ENCODE measurements at places on chromosomes 11 and 22.

- DNase-seq, result peak; percentile 71
Observed at GRCh38 chr11:66728038-66728692, 851 bp downstream of the SPTBN2 start.

GRCh38 chr11:119316016-119316728 lies 758 bp downstream of the MCAM start:
- DNase-seq, result peak; percentile 82

GRCh38 chr11:69193629-69194028 lies 37.9 kb downstream of the SMIM38 start:
- DNase-seq, result no peak

DNA sequence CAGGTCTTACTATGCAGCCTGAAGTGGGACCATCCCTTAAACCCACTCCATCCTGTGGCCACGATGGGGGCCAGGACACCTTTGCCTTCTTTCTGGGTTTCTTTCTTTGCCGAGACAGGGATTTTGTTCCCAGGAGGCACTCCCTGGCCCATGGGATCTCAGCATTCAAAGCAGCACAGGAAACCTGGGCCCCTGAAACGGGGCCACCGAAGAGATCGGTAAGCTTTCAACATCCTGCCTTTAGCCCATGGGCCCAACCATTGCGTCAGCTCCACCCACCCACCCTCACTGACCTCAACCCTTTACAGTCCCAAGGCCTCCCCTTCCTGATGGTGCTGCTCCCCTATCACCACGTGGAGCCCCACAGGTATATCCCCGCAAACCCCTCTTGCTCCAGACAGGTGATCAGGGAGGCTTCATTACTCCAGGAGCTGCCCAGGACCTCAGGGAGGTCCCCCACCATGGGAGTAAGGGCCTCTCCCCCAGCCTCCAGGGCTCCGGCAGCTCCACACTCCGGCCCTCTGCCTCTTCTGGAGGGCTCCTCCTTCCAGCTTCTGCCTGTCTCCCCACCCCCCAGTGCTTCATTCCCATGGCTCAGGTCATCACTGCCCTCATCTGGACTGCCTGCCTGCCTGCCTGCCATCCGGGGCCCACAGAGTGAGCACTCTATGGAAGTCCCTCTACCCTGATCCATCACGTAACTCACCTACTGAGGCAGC lies 42.0 kb upstream of the TUB start:
- no peak for DNase-seq

DNA sequence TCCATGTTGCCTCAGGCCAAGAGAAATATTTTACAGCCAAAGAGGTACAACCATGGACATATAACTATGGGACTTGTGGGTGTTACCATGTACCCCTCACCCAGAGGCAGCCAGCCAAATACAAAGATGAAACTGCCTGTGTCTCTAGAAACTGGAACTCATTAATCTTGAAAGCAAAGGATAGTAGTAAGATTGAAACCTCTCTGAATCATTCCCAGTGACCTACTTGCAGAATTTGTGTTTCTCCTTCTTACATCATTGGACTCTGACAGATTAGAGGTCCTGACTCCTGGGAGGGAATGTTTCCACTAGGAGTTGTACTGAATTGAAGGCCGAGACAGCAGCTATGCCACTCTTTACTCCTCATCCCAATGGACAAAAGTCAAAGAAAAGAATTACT lies 257.4 kb upstream of the UBASH3B start:
- DNase-seq, result no peak

DNA sequence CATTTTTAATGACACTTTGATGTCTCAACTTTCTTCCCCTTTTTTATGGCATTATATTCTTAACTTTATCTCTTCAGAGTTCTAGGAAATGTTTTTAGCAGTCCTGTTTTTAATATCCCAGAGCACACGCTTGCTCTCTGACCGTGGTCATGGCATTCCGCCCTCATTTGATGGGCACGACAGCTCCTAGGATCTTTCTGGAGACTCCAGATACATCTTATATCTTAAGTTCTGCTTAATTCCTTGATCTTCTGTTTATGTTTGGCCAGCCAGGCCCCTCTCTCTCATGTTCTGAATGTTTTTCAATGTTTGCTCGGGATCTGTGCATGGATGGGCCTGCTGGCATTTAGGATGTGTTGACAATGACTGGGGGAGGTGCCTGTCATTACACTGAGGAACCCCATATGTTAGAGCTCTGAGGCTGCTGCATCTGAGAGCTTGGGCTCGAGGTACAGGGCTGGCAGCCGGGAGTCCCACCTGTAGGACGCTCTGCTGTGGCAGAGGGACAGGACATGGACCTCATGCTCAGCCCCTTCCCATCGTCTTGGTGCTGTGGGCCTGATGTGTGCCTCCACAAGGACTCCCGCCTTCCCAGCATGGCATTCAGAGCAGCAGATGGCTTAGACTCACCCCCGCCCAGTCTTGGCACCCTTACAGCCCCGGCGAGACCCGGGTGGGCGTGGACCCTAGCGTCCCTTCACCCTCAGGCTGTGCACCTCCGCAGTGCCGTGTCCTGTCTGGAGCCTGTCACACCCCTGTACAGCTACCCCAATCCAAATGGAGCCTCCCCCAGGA lies 75.0 kb downstream of the CDKN1C start:
- no peak for DNase-seq

Data from brain (organoid and tissue), 16 donors.